ENCODE measurements at places on chromosomes 6 and 20.

DNA sequence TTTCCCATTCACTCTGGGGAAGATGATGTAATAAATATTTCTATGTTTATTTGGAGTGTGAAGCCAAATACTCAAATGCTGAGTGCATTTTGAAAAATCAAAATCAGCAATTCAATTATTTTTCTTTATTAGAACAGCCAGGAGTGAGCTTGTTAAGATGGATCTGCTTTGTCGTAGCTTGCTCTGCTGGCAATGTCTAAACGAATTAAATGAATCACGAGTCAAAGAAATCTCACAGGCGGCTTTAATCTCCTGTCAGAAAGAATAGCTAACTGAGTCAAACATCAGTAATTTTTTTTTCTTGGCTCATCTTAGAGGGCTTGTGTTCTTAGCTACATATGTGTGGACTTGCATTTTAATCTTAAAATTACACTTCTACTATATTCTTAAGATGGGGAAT is 100.2 kb upstream of the HMGN3 start:
- no peak overlapping the region for H3K4me3 ChIP-seq
- H3K4me1 ChIP-seq, result no peaks in the 10 kb centered on the region
- DNase-seq, result no peak
- no peaks in the 10 kb centered on the region for H3K36me3 ChIP-seq

GRCh38 chr20:31817461-31817860 is 1.7 kb upstream of the MYLK2 start:
- H3K27ac ChIP-seq, result no peak overlapping the region
- H3K4me3 ChIP-seq, result no peak overlapping the region
- H3K36me3 ChIP-seq, result no peaks in the 10 kb centered on the region
- DNase-seq, result no peak
- H3K27me3 ChIP-seq, result no peaks in the 10 kb centered on the region

DNA sequence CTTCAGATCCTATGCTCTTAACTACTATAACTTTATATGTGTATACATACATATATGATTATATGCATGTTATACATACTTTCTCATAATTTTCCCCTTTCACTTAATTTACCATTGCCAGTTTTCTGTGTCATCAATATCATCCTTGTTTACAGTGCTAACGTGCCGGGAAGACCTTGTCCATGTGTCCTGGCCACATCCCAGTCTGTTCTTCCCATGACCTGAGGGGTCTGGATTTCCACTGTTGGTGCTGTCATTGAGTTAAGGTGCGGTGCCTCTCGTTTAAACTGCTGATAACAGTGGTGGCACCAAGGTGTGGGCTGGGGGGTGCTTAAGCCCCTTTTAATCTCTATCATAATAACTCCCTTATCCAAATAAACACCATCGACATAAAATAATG is 8.5 kb upstream of the SDCBP2 start:
- no peak overlapping the region for H3K4me3 ChIP-seq
- no peaks in the 10 kb centered on the region for H3K4me1 ChIP-seq
- no peaks in the 10 kb centered on the region for H3K27me3 ChIP-seq
- no peaks in the 10 kb centered on the region for H3K36me3 ChIP-seq
- no peak for DNase-seq
- H3K27ac ChIP-seq, result no peak overlapping the region

GRCh38 chr20:32248043-32248442 is 29.4 kb upstream of the KIF3B start:
- H3K4me3 ChIP-seq, result no peak overlapping the region
- no peaks in the 10 kb centered on the region for H3K27me3 ChIP-seq
- H3K27ac ChIP-seq, result no peak overlapping the region
- H3K36me3 ChIP-seq, result no peaks in the 10 kb centered on the region
- H3K4me1 ChIP-seq, result no peaks in the 10 kb centered on the region
- no peak for DNase-seq

- H3K27ac ChIP-seq, result no peak overlapping the region
- no peaks in the 10 kb centered on the region for H3K4me1 ChIP-seq
- H3K4me3 ChIP-seq, result no peak overlapping the region
- H3K36me3 ChIP-seq, result no peaks in the 10 kb centered on the region
- no peak for DNase-seq
Observed at GRCh38 chr20:6173481-6173880, 50.7 kb upstream of the FERMT1 start.

GRCh38 chr20:31927627-31928159 is 24.2 kb downstream of the PDRG1 start:
- no peaks in the 10 kb centered on the region for H3K27me3 ChIP-seq
- DNase-seq, result no peak
- no peaks in the 10 kb centered on the region for H3K4me1 ChIP-seq
